M059J (cell line): ENCODE measurements at places on chromosomes 2 and 18. TPM values are rescaled to one million over a fixed set of nuclear protein-coding genes. Genes with fewer than 3 reads are reported as not detected.

- no peak for DNase-seq
Measured at GRCh38 chr2:239548965-239549595, 148.3 kb upstream of the HDAC4 start.

Gene CYP27C1
- 0.96 and 1.7 TPM in 2 replicates for total RNA-seq

DNA sequence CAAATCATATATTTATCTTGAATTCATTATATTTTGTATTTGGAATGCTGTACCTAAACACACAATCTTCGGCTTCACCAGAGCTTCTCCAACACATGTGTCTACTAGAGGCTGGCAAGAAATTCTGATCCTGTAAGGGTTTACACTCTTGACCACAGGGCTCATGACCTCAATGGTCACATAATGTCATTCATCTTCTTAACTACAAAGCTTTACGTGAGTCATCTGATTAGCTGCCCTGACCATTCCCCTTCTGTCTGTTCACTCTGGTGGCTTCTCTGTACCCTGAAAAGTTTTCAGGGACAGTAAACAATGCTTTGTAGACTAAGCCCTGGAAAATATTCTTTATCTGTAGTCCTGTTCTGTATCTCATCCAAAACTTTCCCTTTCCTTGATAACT lies 423.9 kb downstream of the CMPK2 start:
- DNase-seq, result peak; percentile 2

Gene CCDC85A
- 10.2 and 23.3 TPM in 2 replicates for total RNA-seq

- no peak for DNase-seq
Measured at GRCh38 chr2:8263901-8264300, 418.0 kb upstream of the ID2 start.

DNA sequence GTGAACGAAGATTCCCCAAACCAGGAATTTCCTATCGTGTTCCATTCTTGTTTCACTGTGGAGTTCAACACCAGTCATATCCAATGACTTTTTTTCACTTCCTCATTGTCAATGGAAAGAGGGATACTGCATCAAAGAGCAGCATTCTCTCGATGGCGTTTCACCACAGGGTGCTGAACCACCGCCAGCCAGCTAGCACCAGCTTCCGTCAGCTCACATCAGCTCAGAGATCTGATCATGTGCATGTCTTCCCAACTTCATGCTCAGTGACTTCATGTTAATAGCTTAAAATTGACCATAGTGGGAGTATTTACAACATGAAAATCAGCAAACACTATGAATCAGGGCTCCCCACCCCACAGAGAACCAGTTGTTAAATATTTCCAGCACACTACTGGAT lies 359.9 kb downstream of the TNS1 start:
- DNase-seq, result no peak

- DNase-seq, result peak; percentile 77
Measured at GRCh38 chr2:53131416-53131815, 636.2 kb upstream of the CHAC2 start.

Gene SNTG2
- not detected in 2 replicates for total RNA-seq

Gene RGPD3
- 0.02 and 0.05 TPM in 2 replicates for total RNA-seq

DNA sequence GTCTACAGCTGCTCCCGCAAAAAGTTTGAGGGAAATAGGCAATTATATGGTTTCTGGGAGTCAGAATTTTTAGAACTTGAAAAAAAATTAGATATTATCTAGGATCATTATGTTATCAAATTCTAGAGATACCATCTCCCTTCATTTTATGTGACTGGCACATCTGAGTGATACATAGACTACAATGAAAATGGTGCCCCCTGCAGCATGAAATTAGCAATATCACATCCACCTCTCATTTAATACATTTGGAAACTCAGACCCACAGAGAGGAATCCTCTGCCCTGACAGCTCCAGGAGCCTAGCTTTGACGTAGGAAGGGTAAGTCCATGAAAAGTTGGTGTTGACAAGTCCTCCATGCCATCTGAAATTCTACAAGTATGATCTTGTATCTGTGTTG lies 381.6 kb downstream of the SUCLG1 start:
- peak; percentile 6 for DNase-seq

Gene EHD3
- total RNA-seq, result 9.8 and 19.2 TPM in 2 replicates

GRCh38 chr18:54737986-54738385 lies 90.3 kb upstream of the RAB27B start:
- peak; percentile 78 for DNase-seq

Gene PER2
- total RNA-seq, result 1.4 and 3.7 TPM in 2 replicates

DNA sequence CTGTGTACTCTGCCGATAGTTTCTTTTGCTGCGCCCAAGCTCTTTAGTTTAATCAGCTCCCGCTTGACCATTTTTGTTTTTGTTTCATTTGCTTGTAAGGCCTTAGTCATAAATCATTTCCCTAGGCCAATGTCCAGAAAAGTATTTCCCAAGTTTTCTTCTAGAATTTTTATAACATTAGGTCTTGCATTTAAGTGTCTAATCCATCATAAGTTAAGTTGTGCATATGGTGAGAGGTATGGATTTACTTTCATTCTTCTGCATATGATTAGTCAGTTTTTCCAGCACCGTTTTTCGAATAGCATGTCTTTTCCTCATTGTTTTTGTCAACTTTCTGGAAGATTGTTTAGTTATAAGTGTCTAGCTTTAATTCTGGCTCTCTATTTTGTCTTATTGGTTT lies 484.8 kb upstream of the CNTNAP5 start:
- no peak for DNase-seq

DNA sequence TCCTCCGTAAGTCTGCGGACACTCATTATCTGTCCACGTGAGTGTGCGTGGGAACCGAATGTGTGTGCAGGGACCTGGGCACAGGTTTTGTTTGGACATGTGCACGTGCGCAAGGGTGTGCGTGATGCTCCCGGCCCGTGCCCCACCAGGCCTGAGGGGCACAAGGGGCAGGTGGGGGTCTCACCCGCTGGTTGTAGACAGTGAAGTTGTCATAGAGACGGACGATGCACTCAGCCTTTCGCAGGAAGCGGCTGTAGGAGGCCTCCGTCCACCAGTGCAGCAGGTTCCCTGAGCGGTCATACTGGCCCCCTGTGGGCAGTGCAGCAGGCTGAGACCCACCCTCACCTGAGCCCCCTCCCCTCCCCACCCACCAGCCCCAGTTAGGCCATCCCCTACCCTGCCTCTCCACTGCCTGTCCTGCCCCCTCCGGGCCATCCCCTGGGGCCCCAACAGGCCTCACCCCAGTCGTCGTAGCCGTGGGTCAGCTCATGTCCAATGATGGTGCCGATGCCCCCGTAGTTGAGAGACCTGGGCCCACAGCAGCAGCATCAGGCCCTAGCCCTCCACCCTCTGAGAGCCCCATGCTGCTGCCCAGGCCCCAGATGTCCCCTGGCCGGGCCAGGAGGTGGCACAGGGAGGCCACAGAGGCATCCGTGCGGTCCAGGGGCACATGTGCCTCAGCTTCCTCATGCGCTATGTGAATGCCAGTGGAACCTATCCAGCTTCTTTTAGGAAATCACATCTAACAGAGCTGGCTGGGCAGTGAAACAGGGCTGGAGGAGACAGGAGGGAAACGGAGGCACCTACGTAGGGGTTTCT lies 6.1 kb downstream of the ECEL1 start:
- DNase-seq, result no peak

Gene MALL
- total RNA-seq, result 27.5 and 42.0 TPM in 2 replicates

Gene IL36RN
- total RNA-seq, result 0.02 TPM in 1 of 2 replicates, not detected in the other

DNA sequence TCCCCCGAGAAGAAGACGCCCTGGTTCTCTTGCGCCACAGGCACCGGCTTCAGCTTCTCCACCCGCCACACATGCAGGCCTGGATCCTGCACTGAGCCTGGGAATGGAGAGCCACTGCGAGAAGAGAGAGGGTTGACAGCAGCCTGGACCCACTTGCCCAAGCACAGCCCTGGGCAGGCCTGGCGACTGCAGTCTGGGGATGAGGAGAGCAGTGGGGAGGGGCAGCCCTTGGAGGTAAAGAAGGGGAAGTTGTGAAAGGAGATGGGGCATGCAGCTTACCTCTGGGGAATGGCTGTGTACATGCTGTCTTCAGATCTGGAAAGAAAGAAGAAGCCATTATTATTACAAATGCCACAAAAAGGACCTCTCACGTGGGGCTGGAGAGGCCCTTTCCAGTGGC lies 8.3 kb downstream of the CAPG start:
- DNase-seq, result no peak

- no peak for DNase-seq
Measured at GRCh38 chr2:144642131-144642530, 122.2 kb upstream of the ZEB2 start.

- no peak for DNase-seq
Measured at GRCh38 chr18:23574611-23575308, 11.5 kb downstream of the NPC1 start.

DNA sequence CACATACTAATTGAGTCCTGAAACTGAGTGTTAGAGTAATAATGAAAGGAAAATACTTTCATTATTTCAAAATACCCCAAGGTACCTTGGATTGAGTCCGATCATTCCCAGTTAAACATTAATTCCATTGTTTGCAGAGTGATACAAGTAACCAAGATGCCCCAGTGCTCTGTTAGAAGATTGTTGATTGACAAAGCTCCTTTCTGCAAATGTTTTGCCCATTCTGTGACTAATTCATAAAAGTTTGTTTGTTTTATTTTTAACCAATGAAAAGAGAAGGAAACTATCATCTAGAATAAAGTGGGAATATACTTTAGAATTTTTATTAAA lies 124.0 kb downstream of the GULP1 start:
- DNase-seq, result no peak
